ENCODE measurements at places on chromosomes 7 and 10. TPM values are rescaled to one million over a fixed set of nuclear protein-coding genes. Genes with fewer than 3 reads are reported as not detected.

DNA sequence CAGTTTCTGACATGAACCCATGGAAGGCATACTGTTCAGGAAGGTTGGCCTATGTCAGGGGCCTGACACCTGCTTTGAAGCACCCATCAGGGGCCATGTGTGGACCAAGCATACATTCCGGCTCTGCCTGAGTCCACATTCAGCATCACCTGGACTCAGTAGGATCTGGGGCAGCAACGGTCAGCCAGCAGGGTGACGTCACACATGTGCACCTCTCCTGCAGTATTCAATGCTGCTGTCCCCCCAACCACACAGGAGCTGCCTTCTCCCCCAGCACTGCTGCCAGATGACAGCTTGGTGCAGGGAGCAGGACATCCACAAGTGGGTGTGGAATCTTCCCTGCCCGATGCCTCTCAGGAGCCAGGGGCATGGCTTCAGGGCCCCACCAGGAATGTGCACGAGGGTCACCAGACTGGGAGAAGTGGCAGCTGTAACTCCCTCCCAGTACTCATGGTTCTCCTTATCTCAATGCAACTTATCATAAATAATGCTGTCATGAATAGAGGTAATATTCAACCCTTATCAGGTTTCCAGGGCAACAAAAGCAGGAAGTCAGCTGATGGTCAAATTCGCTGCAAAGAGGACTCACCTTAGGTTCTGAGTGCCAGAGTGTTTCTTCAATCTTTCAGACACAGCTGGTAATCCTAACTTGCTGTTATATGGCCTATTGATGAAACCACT is 292.9 kb downstream of the PAXIP1 start:
- no peak for DNase-seq

DNA sequence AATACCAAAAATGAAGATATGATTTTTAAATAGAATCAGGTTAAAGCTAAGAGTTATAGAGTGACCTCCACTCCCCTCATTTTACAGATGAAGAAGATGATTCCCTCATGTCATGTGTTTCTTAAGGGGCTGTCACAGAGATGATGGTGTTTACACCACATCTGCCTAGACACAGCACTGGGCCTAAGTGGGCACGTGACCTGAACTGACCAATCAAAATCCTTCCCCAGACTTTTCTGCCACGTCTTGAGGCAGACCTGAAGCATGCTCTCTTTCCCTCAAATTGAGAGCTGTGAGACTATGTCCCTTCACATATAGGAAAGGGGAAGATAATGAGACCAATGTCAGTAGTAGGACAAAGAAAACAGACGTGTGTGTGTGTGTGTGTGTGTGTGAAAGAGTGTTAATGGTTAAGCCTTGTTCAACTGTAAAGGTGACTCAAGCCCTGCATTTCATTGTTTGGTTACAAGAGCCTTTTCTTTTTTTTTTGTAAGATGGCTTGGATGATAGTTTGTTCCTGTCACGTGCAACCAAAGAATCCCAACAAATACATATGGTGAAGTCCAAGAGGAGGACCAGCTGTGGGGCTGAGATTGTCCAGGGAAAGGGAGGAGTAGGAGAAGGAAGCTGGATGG is 172.8 kb upstream of the AOAH start:
- no peak for DNase-seq

GRCh38 chr10:14707481-14707880 is 67.2 kb downstream of the FAM107B start:
- no peak for DNase-seq

TIMM23B gene
- 15.2 TPM for total RNA-seq

DNA sequence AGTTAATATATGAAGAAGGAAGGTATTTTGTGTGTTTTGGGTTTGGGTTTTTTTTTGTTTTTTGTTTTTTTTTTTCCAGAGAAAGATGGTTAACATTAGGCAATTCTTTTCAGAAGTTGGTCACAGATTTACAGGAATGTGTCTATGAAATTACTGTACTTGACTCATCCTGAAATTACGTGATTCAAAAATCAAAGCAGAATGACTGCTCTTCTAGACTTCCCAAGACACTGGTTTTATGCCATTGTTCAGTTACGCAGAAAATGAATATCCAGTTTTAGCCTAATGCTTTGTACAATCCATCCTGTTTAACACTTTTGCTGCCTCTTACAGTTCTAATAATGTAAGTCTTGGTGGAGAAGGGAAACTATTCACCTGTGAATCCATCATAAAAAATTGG is 39.7 kb upstream of the CELF2 start:
- no peak for DNase-seq

GRCh38 chr7:90933984-90934383 is 330.2 kb upstream of the FZD1 start:
- DNase-seq = peak; percentile 75

GRCh38 chr7:91181949-91182348 is 82.3 kb upstream of the FZD1 start:
- no peak for DNase-seq

GRCh38 chr7:48298779-48299178 is 127.5 kb downstream of the ABCA13 start:
- DNase-seq = no peak

- no peak for DNase-seq
Observed at GRCh38 chr7:73968487-73968886, 59.5 kb upstream of the ELN start.

DNA sequence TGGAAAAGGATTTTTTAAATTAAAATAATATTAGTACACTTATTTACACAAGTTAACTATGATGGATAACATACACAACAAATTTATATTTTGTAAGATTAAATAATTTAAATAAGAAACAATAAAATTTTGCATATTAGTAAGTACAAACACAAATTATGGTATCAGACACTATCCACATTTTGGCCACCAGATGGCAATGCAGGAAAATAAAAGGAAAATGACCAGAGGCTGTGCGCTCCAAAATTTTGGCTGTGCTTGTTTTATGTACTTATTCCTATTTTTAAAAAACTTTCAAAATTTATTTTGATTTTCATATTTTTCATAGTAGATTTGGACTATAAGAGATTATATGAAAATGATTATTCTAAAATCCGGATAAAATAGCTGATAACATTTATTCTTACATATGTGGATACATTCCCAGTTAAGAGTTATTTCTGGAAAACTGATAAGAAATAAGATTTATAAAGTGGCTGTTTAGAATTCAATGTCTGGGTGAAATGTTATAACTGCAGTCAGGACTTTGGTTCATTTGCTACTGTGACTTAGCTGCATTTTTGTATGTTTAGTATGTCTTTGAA is 274.7 kb upstream of the HGF start:
- no peak for DNase-seq

ZPBP gene
- total RNA-seq = not detected

DNA sequence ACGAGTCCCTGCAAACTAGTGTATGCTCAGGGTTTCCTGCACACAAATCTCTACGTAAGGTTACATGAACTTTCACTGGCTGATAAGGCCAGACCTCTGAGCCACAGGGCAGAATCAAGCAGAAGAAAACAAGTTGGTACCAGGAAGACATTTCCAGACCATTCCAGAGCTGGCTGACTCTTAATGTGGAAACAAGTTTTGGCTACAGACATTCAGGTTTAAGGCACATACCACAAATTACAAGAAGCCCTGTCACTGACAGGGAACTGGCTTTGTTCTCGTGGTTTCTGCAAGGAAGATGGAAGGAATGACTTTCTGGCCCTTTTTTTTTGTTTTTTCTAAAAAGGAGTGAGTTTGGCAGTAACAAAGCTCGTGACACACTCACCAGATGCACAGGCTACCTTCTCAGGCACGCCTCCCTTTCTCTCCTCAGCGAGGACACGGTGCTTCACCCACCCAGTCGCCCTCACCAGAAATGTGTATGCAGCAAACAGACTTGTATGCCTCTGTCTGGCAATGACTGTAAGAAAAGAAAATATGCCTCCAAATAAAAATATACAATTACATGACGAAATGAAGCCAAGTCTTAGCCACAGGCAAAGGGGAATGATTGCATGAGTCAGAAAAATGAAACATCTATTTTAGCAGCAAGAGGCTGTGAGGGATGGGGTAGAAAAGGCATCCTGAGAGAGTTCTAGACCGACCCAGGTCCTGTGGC is 22.6 kb downstream of the PLAC9 start:
- no peak for DNase-seq
